NCI-H524 (cell line): ENCODE measurements at places on chromosomes 5 and 9.

GRCh38 chr9:136273244-136273865 is 27.7 kb upstream of the QSOX2 start:
- no peak for DNase-seq

DNA sequence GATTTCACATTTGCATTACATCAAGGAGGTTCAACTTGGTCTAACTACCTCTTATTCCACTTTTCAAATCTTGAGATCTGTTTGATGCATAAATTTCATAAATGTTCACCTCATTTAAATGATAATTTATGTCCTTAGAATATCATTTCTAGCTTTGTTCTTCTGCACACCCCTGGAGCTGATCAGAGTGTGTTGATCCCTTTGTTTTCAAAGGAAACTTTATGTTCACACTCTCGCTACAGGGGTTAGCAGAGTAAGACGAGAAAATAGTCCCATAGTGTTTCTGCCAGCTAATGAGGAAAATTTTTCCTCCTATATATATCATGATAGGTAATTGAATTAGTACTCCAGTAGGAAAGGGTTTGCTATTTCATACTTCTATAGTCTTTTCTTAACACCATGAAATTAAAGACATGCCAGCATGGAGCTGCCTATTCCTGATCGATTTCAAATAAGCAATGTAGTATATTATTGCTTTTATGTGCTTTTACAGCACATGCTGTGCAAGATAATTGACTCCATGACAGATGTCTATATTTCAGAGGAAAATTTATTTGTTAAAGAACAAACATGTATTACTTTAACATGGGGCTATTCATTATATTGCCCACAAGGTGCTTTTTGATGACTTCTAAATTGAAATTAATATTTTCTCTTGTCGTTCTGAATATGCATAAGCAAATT is 4.8 kb upstream of the PAM start:
- no peak for DNase-seq

- peak; percentile 27 for DNase-seq
Observed at GRCh38 chr9:385818-386398, 171.2 kb downstream of the DOCK8 start.

GRCh38 chr5:9099689-9100088 is 446.2 kb downstream of the SEMA5A start:
- DNase-seq = peak; percentile 71

DNA sequence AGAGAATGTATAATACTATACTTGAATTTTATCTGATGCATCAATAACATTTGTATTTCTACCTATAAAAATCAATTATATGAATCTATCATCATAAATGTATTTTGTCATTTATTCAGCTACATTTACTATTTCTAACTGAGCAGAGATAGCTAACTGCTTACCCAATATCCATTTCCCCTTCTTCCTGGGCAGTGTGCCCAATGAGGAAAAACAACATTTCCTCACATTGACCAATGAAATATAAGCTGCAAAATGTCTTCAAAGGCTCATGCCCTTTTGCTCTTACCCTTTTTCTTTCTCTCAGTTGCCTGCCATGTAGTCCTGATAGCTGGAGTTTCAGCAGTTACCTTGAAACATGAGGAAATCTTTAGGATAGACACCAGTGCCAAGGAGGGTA is 385.8 kb upstream of the PCSK5 start:
- DNase-seq = no peak

GRCh38 chr5:172455511-172456061 is 1.3 kb upstream of the SH3PXD2B start:
- no peak for DNase-seq

- no peak for DNase-seq
Observed at GRCh38 chr5:4855880-4856279, 284.2 kb upstream of the ADAMTS16 start.

- DNase-seq = no peak
Observed at GRCh38 chr5:104643320-104643719, 1080.7 kb upstream of the NUDT12 start.

GRCh38 chr5:94853120-94853519 is 234.7 kb downstream of the SLF1 start:
- no peak for DNase-seq

DNA sequence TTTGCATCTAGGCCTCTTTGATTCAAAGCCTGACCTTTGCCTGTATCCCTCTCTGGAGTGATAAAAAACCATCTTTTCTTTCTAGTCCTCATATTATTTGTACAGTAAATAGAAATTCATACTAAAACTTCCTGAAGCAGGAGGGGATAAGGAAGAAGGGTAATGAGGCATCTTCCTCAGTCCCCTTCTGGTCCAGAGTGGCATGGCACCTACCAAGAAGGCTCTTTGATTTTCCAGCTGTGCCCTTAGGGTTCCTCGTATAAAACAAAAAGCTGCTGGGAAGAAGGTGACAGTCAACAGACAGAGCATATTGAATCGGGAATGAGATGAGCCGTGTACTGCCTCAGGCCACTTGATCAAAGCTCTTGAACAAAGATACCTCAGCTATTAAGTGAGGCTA is 71.9 kb upstream of the SPDL1 start:
- DNase-seq = no peak

DNA sequence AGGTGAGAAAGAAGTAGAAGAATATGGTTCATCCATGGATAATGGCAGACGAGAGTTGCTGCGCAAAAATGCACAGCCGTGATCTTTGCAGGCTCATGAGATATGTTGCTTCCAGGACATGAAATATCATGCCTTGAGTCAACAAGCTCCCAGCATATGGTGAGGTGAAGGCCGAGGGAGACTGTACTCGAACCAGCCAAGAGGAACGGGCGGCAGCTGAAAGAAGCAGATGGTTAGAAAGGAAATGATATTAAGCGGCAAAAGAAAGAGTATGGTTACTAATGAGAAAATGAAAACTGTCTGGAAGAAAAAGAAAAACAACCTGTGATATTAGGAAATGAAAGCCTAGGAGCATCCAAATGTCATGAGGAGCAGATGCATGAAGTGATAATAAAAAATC is 344.7 kb upstream of the DAP start:
- peak; percentile 97 for DNase-seq

DNA sequence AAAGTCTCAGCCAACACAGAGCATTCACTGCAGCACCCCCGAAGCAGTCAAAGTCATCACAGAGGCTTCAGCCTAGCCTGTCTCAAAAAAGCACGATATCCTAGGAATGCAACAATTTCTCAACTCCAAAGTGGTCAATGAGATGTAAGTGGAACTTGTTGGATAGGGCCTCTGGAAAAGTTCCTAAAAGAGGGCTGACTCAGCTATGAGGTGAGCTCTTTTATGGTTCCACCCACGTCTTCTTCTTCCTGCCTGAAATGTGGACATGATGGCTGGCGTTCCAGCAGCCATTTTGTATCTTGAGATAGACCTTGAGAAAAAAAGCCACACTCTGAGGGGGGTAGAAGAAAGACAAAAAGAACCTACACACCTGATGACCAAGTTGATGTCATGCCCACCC is 32.5 kb upstream of the TRIO start:
- DNase-seq = no peak

GRCh38 chr9:34862043-34862442 is 96.0 kb upstream of the PHF24 start:
- DNase-seq = no peak

DNA sequence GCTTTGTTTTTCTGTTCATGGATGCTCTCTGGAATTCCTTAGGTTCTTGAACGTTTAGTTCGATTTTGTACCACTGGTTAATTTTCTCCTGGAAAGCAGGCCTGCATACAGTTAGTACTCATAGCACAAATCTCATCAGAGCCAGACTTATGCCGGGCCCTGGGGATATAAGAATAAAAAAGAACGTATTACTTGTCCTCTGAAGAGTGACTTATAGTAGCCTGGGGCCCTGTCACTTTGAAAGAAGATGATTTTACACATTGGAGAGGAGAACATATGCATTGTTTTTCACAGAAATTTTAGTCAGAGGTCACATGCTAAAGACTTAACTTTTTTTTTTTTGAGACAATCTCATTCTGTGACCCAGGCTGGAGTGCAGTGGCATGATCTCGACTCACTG is 50.3 kb downstream of the ZNF462 start:
- DNase-seq = no peak

GRCh38 chr5:9617221-9617620 is 12.9 kb downstream of the TAS2R1 start:
- peak; percentile 80 for DNase-seq

DNA sequence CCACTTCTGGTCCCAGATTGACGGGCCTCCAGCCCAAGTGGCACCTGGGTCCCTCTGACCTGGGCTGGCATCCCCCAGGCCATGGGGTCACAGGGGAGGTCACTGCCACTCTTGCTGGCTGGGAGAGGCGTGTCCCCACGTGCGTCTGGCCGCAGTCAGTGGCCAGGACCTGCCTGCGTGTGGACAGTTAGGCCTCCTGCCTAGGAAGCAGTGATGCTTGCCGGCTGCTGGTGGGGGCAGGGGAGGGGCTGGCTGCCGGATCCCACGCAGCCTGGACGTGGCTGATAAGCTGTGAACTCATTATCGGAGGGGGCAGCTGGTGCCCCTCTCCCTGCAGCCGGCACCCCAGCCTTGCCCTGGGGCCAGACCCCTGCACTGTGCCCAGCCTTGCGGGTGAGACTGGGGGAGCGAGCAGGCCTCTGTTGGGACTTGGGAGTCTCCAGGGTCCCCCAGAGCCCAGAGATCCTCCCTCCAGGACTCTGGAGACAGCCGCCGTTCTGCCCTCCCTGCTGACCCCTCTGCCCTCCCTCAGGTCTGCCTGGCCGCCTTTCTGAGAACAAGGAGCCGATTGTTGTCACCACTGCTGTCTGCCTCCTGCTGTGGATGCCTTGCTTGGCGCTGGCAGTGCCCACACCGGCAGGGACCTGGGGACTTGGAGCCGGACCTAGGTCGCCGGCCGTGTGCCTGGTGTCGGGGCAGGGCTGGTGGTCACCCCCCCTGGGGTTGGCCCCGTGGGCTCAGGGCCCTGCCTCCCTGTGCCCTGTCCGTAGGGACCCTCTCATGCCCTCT is 12.3 kb downstream of the RXRA start:
- no peak for DNase-seq
